HFF-Myc (cell line): ENCODE measurements at places on chromosomes 2 and 18.

- no peak for DNase-seq
Observed at GRCh38 chr2:139825726-139826125, 1045.5 kb upstream of the NXPH2 start.

GRCh38 chr18:2984703-2985261 is 28.2 kb downstream of the LPIN2 start:
- no peak for DNase-seq

- no peak for DNase-seq
Observed at GRCh38 chr2:217610401-217610814, 392.4 kb downstream of the TNS1 start.

- DNase-seq: no peak
Observed at GRCh38 chr18:2918761-2919550, 72.2 kb downstream of the EMILIN2 start.

DNA sequence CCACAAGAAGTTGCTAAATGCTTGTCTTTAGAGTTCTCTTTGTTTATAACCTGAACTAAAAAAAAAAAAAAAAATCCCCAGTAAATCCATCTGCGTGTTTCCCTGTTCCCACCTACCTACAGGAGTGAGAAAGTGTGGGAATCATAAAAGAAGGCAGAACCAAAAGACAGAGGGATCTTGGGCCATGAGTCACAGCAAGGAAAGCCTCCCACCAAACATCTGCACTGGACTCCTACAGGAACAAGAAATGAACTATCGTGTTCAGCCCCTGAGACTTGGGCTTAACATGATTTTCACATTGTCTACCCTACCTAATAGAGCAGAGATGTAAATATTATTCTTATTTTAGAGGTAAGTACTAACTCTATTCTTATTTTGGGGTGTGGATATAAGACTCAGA is 1761.2 kb upstream of the CELF4 start:
- no peak for DNase-seq

DNA sequence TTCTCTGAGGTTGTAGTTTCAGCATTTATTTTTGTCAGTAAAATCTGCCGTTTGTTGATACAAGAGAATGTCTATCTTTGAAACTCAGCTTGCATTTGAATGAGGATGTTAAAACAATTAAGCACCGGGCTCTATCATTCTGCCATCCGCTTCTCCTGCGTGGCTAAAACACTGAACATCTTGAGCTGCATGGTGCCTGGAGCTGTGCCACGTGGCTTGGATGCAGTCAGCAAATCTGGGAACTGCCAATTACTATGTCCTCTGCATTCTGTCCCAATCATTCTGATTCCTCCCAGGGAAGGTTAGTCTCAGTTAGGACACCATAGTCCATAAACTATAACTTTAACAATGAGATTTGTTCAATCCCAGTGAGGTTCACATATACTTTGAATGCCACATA is 598.4 kb downstream of the FBXO15 start:
- no peak for DNase-seq

DNA sequence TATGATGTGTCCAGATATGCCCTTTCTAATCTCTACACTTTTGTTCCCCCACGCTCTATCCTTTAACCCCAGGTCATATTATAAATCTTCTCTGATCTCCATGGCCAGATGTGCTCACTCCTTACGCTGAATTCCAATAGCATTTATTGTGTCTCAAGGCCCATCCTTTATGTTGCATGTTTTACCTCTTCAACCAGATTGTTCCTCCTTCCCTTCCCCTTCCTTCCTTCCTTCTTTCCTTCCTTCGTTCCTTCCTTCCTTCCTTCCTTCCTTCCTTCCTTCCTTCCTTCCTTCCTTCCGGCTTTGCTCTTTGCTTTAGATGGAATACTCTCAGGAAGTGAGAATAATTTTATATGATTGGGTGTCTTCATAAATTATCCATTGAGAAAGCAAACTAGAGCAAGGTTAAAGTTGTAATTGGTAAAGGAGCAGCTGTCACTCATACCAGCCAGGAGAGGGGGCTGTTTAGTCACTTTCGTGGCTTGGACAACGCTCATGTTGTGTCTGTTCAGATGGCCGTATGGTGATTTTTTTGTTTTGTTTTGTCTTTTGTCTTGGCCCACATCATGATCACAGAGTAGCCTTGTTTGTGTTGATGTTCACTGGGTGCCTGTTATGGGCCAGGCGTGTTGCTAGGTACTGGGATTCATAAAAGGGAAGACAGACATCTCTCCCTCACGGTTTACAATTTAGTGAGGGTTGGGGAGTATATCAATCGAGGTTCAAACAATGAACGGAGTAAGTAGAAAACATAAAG is 68.0 kb downstream of the DAW1 start:
- peak; percentile 14 for DNase-seq

DNA sequence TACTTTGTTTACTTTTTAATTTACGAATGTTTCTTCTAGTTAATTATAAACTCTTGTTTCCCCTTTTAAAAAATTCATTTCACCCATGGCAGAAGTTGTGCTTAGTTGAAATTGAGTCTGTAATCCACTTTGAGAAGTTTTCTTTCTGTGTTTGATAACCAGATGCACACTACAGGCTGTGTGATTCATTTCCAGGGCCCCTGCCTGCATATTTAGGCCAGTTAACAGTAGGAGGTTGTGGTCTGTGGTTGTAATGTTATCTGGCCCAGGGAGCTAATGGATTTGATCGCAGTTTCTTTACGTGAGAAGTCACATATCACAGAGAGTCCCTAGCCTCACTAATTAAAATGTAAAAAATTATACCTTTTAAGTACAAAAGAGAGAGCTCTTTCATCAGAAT is 3.3 kb downstream of the CDH7 start:
- no peak for DNase-seq

GRCh38 chr2:24107-24506 is 22.2 kb downstream of the FAM110C start:
- no peak for DNase-seq

DNA sequence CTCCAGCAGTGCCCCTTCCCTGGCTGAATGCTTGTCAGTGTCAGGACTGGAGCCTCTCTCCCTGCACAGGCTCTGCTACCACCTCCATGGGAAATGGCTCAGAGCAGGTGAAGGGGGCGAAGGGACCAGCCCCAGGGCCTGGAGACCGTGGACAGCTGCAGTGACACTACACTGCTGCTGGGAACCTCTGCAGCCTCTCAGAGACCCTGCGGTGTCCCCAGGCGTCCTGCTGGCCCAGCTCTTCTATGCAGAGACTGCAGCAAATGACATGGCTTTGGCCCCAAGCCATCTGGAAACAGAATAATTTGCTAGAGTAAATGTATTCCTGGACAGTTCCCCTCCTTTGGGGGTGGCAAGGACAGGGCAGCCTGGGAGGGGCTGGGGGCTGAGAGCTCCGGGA is 53.2 kb downstream of the CIB4 start:
- DNase-seq: no peak

- no peak for DNase-seq
Observed at GRCh38 chr2:69499966-69500365, 62.7 kb upstream of the NFU1 start.

- no peak for DNase-seq
Observed at GRCh38 chr2:67773851-67774250, 289.0 kb downstream of the C1D start.

- no peak for DNase-seq
Observed at GRCh38 chr18:75643083-75643482, 215.6 kb upstream of the SMIM21 start.

DNA sequence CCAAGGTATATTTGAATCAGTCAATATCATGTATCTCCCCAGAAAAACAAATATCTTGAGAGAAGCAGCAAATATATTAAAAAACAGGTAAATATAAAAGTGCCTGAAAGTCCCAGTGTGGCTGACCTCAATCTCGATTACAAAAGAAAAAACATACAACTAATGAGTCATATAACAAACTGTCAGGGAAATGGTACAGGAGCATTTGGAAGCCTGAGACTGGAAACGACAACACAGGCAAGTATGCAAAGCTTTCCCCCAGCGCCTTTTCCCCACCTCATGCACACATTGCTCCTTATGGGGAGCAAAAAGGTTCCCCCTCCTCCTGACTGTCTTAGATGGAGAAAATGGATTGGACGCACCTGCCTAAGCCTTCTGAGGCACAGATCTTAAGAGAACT is 230.7 kb downstream of the TMX3 start:
- DNase-seq: no peak

GRCh38 chr2:119590873-119591272 is 46.6 kb downstream of the CFAP221 start:
- DNase-seq: no peak

- DNase-seq: no peak
Observed at GRCh38 chr2:43165378-43166069, 60.9 kb downstream of the ZFP36L2 start.
